ENCODE measurements at places on chromosomes 6 and 20.

GRCh38 chr20:10312111-10312510 lies 93.5 kb downstream of the SNAP25 start:
- no peak for DNase-seq

DNA sequence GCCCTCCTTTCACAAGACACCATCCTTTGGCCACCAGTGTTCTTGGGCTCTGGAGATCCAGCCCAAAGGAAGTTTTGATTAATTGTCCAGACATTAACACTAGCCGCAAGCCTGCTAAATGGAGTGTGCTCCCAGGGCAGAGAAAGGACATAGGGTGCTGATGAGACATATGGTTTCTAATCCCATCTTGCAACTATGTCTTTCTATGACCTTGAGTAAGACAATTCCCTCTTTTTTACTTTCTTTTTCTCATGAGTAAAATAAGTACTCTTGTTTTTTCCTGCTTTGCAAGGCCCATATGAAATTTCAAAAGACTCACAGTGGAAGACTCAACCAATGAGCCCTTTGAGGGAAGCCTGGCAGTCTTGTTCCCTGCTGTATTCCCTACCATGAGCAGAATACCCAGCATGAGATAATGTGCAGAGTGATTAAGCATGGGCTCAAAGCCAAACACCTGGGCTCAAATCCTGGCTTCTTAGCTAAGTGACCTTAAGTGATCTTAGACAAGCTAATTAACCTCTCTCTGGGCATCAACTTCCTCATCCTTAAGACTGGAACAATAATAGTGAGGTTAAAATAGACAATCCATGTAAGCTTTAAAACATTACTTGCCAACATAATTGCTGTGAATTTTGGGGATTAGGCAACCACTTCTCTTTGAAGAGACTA lies at the start of gene WFDC10B:
Gene WFDC10B (minus strand): TSS at position 51 of the 669 bp plus-strand sequence. CDS start 19,027 bp downstream, outside the sequence.
- no peak for DNase-seq

DNA sequence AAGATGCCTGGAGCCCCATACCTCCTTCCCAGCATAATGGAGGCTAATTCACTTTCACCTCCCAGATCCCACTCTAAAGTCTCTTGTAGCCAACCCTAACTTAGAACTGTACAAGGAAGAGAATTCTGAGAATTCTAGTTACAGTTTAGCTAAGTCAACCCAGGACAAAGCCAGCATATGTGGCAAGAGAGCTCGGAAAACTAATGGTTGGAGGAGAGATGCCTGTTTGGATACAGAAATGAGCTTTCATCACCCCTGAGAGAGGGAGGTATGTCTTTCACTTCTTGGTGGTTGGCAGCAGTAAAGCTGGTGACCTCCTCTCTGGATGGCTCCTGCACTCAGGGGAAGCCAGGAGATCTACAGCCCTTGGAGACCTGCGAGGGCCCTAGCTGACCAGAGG lies 252.6 kb upstream of the SUPT3H start:
- no peak for DNase-seq

GRCh38 chr6:169231790-169232506 lies 21.7 kb downstream of the THBS2 start:
- DNase-seq, result no peak

DNA sequence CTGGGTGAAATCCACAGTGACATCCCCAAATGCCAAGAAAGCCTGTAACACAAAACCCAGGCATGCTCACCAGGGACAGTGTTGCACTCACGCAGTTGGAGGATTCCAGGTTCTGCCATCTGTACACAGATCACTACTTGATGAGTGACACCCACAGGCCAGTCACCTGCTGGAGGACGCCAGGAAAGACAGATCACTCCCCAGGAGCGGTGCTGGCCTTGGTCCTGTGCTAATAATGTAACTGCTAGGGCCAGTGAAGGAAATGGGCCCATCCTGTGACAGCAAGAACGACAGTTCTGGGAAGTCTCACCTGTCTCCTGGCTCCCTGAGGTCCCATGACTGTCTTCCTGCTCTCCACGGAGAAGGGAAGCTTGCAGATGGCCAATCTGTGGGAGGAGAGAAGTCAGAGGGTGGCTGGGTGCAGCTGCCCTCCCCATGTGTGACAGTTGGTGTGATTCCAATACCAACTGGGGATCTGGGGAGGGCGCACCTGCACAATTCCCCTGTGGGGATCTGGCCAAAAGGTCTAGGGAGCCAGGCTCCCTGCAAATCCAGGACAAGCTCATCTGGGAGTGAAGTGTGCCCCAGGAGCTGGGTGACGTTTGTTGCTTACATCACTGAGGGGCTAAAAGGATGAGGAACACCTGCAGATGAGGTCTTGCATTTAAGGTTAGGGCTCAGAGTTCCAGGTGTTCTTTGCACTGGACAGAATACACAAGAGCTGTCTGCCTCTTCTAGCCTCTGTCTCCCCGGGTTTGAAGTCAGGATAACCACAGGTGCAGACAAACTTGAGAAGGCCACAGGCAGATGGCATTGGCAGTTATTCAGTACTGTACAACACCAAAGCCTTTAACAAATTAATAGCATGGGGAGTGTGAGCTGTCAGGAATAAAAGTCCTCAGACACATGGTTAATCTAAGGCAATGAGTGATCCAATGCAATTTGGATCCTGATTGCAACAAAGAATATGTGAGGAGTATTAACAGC lies 10.3 kb downstream of the ZNF337 start:
- DNase-seq, result no peak

- no peak for DNase-seq
Measured at GRCh38 chr6:147001621-147002020, 202.6 kb upstream of the STXBP5 start.

GRCh38 chr6:117359581-117359980 lies 66.2 kb downstream of the ROS1 start:
- DNase-seq, result no peak

DNA sequence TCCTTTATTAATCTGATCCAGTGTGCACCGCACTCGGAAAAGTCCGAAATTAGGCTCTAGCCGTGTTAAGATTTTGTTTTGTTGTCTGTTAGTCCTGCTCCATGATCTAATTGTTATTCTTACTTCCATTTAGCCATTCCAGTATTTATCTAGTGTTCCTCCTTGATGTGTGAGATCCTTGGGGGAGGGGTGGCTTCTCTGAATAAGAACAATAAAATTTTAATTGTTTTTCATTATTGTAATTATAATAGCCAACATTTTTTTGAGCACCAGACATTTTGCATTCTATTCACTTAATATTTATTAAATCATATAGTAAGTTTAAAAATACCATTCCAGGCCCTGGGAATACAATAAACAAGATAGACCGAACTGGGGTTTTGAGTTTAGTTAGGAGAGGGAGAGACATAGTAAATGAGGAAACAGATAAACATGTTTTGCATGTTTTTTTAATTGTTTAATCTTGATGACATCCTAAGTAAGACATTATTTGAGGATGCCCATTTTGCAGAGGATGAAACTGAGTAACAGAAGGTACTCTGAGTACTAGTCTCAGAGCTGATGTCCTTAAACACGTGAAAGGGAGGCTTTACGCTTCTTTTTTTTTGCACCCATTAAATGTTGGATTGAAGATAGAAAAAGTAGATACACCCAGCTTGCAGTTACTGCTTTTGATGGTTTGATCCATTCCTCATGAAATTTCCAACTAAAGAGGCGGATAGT lies 1.2 kb downstream of the CBFA2T2 start:
- DNase-seq, result no peak

- DNase-seq, result no peak
Measured at GRCh38 chr6:78605909-78606446, 261.4 kb upstream of the IRAK1BP1 start.

DNA sequence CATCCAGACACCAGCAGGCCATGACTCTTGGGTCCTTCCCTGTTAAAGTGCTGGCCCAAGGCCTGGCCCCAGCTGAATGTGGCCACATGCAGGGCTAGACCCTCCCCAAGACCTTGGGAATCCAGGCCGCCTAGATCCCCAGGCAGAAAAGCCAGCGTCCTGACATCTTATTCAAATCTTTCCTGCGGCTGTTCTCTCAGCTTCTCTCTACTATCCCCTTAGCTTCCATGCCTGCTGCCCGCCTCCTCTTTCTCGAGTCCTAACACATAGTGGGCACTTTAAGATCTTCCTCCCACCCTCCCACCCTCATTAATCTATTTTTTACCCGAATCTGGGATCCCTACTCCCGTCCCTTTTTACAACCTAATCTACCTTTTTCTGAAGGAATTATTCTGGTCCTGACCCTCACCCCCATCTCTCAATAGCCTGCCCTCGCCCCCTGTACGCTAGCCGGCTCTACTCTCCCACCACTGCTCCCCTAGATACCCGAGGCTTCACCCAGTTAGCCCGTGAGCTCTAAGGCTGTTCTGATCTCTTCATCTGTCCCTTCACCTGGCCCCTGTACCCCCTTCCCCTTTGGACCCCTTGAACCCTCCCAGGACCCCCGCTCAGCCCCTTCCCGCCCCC lies at the start of gene CCHCR1:
Gene CCHCR1 (minus strand): TSS at position 290 of the 627 bp plus-strand sequence. CDS start 202 bp downstream, at position 88.
- DNase-seq, result no peak

DNA sequence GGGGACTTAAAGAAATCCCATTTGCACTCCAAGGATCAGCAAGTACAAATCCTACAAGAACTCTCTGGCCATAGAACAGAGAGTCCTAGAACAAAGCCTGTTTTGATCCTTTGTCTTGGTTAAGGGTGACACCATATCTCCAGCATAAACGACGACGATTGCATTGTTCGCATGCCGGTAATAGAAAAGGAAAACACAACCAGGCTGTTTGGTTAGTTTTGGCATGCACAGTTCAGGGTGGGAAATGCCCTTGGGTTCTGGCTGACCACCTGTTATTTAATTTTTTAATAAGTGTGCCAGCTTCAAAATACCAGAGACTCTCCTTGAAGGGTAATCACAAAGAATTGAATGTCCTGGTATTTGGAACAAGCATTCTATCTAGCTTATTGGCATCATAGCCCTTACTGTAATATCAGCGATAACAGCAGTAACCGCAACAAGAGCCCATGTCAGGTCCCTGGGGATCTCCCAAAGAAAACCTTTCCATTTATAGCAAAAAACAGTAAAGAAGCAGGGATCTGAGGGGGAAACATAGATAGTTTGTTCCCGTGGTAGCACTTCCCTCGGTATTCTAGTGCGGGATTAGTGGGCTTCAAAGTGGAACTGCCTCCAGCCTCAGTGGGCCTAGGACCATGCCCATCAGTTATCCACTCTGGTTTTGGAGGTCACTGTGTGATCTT lies 77.1 kb downstream of the TMEM170B start:
- no peak for DNase-seq

DNA sequence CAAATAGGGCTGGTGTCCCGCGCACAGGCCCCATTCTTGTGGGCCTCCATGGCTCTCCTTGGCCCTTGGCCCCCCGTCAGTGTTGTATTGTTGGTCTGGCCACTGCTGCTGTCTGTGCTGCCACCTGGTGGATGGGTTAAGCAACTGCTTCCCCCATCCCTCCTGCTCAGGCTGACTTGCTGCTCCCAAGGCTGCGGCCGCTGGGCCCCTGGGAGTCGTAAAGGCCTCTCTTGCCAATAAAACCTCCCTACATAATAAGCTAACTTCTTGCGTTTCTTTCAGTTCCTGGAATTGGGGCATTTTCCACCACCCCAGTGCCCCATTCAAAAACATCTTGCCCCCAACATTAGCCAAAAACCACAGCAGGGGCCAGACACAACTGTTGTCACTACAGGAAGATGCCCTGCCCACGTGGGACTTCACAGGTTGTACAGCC lies 27.1 kb downstream of the CD83 start:
- peak; percentile 12 for DNase-seq

GRCh38 chr20:59222253-59223181 lies 58.9 kb downstream of the ZNF831 start:
- DNase-seq, result peak; percentile 43

DNA sequence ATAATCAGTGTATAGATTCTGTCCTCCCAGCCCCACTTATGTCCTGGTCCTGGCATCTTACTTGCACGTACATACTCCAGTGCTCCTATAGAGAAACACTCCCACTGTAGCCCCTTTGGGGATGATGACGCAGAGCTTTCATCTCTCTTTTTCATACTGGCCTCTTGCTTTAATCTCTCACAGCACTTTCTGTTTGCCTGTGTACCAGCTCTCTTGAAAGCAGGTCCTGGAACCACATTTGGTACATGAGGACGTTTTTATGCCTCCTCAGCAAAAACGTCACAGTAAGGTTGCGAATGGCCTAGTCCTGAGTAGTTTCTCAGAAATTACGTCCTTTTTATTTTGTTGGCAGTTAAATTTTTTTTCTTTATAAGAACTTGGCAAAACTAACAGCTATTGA lies 10.8 kb downstream of the L3MBTL3 start:
- DNase-seq, result no peak

- DNase-seq, result peak; percentile 68
Measured at GRCh38 chr6:82396964-82397751, 33.5 kb downstream of the TPBG start.

- DNase-seq, result no peak
Measured at GRCh38 chr20:62167474-62167873, 15.4 kb upstream of the MTG2 start.

DNA sequence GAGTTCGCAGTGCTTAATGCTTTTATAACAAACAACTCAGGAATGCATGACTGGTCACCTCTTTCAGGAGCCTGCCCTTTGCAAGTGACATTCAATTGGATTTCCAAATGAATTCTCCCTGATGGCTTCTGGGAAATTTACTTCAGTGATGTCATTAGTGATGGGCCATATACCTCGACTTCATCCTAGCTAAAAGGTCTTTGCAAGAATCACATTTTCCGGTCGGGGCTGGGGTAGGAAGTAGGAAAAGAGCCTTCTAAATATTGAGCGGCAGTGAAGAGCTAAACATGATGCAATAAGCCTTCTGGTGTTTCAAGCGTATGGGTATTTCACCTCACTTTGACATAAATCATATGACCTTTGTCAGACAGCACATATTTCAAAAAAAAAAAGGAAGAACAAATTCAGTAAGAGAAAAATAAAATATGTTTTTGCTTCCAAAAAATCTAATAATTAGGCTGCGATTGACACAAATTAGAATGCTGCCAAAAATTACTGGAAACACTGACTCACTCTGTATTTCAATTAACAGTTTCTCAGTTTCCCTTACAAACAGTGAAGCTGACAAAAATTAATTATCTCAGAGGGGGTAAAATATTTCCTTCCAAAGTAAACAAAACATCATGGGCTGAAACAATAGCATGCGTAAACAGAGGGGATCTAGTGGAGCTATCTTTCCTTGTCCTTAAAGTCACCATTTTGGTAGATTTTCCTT lies 39.8 kb downstream of the ADTRP start:
- no peak for DNase-seq

GRCh38 chr20:32230707-32231106 lies 23.0 kb downstream of the POFUT1 start:
- DNase-seq, result no peak

GRCh38 chr6:33856655-33857054 lies 52.9 kb upstream of the MLN start:
- DNase-seq, result no peak
